ENCODE measurements at places on chromosomes 11 and 22.

- DNase-seq: no peak
Observed at GRCh38 chr11:120881596-120881995, 142.3 kb upstream of the TBCEL start.

GRCh38 chr22:49771266-49772065 lies 56.2 kb downstream of the BRD1 start:
- DNase-seq: no peak

DNA sequence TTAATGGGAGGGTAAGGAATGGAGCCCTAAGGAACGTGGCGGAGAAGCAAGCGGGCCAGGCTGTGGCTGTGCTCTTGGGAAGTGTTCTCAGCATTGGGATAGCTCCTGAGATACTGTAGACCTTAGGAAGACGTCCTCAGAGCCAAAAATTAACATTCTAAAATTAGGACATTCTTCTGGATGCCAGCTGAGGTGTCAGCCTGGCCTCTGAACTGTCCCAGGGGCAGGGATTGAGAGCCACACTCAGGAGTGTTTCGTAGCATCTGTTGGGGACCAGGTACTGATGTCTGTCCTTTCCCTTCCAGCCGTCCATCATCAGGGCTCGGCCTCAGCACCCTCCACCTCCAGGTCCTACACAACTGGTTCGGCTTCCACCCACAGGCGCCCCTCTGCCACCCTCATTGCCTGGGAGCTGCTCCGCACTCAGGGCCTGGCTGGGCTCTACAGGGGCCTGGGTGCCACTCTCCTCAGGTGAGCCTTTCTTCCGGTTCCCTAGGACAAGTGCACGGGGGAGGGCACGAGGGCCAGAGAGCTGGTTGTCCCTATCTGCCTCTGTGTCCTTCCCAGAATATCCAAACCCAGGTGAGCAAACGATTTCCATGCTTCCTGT lies 23.6 kb downstream of the SLC25A18 start:
- DNase-seq: no peak

- no peak for DNase-seq
Observed at GRCh38 chr11:119964136-119965025, 173.5 kb downstream of the TRIM29 start.

- DNase-seq: no peak
Observed at GRCh38 chr11:120229451-120230424, 10.2 kb upstream of the POU2F3 start.

GRCh38 chr11:1302461-1303125 lies 6.8 kb downstream of the TOLLIP start:
- DNase-seq: no peak

DNA sequence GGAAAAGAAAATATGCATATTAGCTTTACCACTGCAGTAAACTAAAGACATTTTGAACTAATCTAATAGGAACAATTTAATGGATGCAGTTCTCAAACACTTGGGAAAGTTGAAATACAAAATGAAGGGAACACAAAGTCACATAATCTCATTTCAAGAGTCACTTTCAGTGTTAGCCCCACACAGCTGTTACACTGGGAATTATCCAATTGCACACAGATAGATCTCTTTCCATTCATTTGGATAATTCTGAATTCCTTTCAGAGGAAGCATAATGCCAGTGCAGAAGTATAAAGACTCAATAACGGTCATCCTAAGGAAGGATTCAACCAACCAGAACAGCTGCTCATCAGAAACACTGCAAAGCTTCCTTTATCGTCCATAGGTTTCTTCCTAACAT lies 173.3 kb downstream of the GRIA4 start:
- no peak for DNase-seq

All from forelimb muscle (tissue), 1 donor.